ENCODE measurements at places on chromosomes 5 and 9. TPM values are rescaled to one million over a fixed set of nuclear protein-coding genes. Genes with fewer than 3 reads are reported as not detected.

Gene IFNA13
- total RNA-seq = not detected

Gene PCDHA10
- total RNA-seq = 0.41 TPM

Gene ZNF883
- total RNA-seq = 2.8 TPM

Gene NMUR2
- total RNA-seq = not detected

Gene GZMA
- total RNA-seq = 1.6 TPM

Gene TOPORS
- total RNA-seq = 11.8 TPM

Gene SVEP1
- total RNA-seq = 32.0 TPM

Gene CARTPT
- total RNA-seq = 39.4 TPM

Gene PAXX
- 57.3 TPM for total RNA-seq

Measured in thoracic aorta (tissue), 2 donors.